ENCODE measurements at places on chromosomes 3 and 15. TPM values are rescaled to one million over a fixed set of nuclear protein-coding genes. Genes with fewer than 3 reads are reported as not detected.

The GLDN gene
- total RNA-seq, result 0.78 TPM

The SIDT1 gene
- total RNA-seq, result under 0.01 TPM

The CCDC54 gene
- not detected for total RNA-seq

The LCTL gene
- total RNA-seq, result 2.2 TPM

The STX19 gene
- total RNA-seq, result not detected

The CSTA gene
- total RNA-seq, result 0.78 TPM

The DALRD3 gene
- total RNA-seq, result 46.4 TPM

The GABRA5 gene
- not detected for total RNA-seq

The PLSCR2 gene
- total RNA-seq, result not detected

The SST gene
- not detected for total RNA-seq

The CFAP100 gene
- total RNA-seq, result not detected

The APBA2 gene
- 6.2 TPM for total RNA-seq

The GOLGA6L10 gene
- 0.10 TPM for total RNA-seq

The ASB7 gene
- 13.5 TPM for total RNA-seq

The SEMA6D gene
- 1.4 TPM for total RNA-seq

The POTEB gene
- total RNA-seq, result not detected

DNA sequence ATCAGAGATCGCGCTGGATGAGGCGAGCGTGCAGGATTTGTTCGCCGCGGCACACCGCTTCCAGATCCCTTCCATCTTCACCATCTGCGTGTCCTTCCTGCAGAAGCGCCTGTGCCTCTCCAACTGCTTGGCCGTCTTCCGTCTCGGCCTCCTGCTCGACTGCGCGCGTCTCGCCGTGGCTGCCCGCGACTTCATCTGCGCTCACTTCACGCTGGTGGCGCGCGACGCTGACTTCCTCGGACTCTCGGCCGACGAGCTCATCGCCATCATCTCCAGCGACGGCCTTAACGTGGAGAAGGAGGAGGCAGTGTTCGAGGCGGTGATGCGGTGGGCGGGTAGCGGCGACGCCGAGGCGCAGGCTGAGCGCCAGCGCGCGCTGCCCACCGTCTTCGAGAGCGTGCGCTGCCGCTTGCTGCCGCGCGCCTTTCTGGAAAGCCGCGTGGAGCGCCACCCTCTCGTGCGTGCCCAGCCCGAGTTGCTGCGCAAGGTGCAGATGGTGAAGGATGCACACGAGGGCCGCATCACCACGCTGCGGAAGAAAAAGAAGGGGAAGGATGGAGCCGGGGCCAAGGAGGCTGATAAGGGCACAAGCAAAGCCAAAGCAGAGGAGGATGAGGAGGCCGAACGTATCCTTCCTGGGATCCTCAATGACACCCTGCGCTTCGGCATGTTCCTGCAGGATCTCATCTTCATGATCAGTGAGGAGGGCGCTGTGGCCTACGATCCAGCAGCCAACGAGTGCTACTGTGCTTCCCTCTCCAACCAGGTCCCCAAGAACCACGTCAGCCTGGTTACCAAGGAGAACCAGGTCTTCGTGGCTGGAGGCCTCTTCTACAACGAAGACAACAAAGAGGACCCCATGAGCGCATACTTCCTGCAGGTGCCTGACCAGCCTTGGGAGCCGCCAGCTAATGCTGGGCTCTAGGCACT lies 819 bp downstream of the KLHL40 start:
- DNase-seq, result no peak

GRCh38 chr15:25712192-25712960 lies 150.8 kb downstream of the ATP10A start:
- no peak for DNase-seq

- no peak for DNase-seq
Observed at GRCh38 chr3:50806806-50807205, 132.1 kb downstream of the DOCK3 start.

- no peak for DNase-seq
Observed at GRCh38 chr3:192373586-192373985, 353.8 kb downstream of the FGF12 start.

DNA sequence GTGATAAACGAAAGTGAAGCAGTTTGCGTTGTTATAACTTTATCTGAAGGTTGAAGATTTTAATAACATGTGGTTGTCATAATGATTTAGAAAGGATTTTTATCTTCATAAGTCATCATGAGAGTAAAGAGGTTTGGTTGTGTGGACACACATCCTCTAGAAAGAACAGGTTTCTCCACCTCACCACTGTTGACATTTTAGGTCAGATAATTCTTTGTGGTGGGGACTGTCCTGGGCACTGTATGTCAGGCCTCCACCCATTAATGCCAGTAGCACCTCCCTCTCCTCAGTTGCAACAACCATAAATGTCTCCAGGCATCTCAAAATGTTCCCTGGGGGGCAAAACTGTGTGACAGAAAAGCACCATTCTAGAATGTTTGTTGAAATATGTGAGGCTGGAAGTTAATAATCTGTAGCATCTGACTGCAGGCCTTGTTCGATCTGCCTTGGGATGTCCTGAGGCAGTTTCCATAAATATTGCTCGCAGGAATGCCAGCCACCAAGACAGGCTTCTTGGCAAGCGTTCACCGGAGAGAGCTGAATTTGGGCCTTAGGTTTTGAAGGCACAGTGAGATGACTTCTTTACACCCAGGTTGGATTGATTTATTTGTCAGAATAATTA lies 100.1 kb downstream of the ADAMTSL3 start:
- DNase-seq, result no peak

DNA sequence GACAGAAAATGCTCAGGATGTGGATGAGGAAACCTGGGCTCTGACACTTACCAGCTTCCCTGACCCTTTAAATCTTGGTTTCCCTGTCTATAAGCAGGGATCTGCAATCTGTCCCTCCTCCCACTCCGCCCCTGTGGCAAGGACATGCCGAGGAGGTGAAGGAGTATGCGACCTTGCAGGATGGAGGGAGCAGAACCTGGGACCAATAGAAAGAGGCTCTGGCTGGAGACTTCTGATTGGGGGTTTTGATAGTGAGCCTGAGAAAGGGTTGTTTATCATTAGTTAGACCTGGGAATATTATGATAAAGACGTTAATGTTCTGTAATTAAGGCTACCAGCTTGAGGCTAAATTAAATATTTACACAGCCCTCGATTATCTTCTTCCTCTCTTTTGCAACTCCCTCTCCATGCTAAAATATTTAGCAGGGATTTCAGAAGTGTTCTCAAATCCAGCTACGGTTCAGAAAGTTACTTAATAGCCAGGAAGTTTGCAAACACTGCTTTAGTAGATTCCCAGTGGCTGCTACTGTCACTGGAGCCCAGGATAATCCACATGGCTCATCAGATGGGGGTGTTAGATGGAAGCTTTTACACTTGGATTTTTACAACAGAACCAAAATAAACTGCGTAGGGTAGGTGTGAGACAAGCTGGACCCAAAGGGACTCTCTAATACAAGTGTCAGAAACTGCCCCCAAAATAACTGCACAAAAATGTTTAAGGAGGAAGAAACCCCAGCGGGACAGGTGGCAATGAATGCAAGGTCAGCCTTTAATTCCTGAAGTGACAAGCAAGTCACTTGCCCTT lies 9.2 kb upstream of the PAQR5 start:
- no peak for DNase-seq

GRCh38 chr15:69081310-69082004 lies 67.0 kb downstream of the NOX5 start:
- DNase-seq, result peak; percentile 95

DNA sequence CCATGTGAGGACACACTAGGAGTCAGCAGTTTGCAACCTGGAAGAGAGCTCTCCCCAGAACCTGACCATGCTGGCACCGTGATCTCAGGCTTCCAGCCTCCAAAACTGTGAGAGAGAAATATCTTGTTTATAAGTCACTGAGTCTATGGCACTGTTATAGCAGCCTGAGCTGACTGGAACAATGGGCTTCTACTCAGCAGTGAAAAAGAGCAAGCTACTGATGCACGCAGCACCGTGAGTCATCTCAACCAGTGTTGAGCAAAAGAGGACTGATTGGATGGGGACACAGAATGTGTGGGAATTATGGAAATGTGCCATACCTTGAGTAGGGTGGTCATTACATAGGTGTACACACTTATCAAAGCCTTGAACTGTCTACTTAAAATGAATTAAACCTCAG lies 230.4 kb downstream of the PLCL2 start:
- DNase-seq, result peak; percentile 14

DNA sequence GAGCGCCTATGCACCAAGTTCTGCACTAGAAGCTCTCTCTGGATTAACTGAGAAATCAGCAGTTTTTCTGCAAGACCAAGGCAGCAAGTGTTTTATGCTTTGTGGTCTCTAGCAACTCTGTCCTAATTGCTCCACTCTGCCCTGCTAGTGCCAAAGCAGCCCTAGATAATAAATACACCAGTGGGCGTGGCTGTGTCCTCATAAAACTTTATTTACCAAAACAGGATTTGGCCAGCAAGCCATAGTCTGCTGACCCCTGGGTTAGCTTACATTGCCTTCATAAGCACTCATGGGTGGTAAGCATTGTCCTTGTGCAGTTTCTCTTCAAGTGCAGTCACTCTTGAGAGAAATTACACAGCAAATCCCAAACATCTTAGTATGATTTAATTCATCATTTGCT lies 30.7 kb upstream of the SLC24A5 start:
- no peak for DNase-seq

DNA sequence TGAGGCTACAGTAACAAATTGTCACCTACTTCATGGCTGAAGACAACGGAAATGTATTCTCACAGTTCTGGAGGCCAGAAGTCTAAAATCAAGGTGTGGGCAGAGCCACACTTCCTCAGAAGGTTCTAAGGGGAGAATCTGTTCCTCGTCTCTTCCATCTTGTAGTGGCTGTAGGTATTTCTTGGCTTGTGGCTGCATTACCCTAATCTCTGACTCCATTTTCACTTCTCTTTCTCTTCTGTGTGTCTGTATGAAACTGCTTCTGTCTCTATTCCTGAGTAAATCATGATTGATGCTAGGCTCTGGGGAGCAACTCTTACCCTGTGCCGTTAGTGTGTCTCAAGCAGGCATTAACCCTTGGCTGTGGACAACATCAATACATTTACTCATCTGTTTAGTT lies 164.7 kb downstream of the SQOR start:
- no peak for DNase-seq

GRCh38 chr3:40938591-40938990 lies 260.7 kb upstream of the CTNNB1 start:
- DNase-seq, result no peak

DNA sequence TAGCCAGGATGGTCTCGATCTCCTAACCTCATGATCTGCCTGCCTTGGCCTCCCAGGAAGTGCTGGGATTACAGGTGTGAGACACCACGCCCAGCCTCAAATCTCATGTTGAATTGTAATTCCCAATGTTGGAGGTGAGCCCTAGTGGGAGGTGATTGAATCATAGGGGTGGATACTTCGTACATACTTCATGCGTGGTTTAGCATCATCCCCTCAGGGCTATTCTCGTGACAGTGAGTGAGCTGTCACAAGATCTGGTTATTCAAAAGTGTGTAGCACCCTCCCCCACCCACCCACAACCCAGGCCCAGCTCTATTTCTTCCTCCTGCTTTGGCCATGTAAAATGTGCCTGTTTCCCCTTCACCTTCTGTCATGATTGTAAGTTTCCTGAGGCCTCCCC lies 236.9 kb upstream of the IL12A start:
- DNase-seq, result peak; percentile 85

DNA sequence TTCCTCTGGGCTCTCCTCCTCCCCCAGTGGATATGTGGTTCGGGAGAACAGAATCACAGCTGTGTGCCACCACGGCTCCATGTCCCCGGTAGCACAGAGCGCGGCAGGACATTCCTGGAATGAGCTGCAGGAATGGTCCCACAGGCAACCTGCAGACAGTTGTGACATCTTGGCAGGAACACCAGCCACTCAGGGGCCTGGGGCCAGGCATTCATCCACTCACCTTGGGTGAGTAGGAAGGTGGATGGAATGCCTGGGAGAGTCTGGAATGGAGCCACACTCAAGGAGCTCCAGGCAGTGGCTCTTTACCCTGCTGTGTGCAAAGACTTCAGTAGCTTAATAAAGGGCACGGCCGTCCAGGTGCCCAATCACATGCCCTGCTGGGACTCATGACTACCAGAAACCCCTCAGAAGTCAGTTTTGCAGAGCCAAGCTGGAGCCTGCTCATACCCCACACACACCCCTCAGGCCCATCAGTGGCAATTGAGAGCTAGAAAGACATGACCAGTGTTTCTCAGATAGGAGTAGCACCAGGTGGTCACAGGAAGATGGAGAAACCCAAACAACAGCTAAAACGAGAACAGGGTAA lies 117.3 kb upstream of the PRR20G start:
- no peak for DNase-seq

DNA sequence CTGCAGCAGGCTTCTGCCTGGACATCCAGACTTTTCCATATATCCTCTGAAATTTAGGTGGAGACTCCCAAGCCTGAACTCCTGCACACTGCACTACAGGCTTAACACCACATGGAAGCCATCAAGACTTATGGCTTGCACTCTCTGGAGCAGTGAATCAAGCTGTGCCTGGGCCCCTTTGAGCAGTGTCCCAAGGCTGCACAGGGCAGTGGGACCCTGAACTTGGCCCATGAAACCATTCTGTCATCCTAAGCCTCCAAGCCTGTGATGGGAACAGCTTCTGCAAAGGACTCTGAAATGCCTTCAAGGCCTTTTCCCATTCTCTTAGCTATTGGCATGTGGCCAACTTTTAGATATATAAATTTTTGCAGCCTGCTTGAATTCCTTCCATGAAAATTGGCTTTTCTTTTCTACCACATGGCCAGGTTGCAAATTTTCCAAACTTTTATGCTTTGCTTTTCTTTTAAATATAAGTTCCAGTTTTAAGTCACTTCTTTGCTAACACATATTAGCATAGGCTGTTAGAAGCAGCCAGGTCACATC lies 257.8 kb upstream of the DCBLD2 start:
- no peak for DNase-seq

DNA sequence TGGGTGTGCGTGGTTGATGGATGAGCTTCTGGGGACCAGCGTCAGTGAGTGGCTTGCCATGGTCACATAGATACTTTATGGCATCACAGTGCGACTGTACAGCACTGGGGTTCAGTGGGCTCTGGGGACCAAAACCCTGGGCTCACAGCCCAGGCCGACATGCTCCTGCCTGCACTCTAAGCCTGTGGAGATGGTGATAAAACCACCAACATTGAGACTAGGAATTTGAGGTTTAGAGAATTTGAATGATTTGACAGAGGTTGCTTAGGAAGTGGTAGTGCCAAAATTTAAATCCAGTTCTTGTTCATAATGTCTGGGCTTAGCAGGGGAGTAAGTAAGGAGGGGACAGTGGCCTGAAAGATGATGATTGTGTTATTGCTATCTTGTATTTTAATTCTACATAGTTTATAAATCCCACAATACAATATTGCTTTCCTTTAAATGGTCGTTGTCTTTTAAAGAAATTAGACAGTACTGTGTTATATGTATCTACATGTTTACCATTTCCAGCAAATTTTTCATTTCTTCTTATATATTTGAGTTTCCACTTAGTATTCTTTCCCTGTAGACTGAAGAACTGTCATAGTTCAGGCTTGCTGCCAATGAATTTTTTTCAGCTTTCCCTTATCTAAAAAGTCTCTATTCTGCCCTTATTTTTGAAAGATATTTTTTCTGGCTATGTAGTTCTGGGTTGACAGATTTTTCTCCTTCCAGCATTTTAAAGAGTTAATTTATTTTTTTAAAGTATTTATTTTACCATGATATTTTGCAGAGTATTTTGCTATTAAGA lies 235.4 kb upstream of the RGMA start:
- no peak for DNase-seq
